Dermis microvascular lymphatic vessel endothelial cell (primary cell): ENCODE measurements at places on chromosomes 12 and 14. TPM values are rescaled to one million over a fixed set of nuclear protein-coding genes. Genes with fewer than 3 reads are reported as not detected.

GRCh38 chr12:62264706-62265105, 4.5 kb downstream of the USP15 start:
- no peak for DNase-seq

DNA sequence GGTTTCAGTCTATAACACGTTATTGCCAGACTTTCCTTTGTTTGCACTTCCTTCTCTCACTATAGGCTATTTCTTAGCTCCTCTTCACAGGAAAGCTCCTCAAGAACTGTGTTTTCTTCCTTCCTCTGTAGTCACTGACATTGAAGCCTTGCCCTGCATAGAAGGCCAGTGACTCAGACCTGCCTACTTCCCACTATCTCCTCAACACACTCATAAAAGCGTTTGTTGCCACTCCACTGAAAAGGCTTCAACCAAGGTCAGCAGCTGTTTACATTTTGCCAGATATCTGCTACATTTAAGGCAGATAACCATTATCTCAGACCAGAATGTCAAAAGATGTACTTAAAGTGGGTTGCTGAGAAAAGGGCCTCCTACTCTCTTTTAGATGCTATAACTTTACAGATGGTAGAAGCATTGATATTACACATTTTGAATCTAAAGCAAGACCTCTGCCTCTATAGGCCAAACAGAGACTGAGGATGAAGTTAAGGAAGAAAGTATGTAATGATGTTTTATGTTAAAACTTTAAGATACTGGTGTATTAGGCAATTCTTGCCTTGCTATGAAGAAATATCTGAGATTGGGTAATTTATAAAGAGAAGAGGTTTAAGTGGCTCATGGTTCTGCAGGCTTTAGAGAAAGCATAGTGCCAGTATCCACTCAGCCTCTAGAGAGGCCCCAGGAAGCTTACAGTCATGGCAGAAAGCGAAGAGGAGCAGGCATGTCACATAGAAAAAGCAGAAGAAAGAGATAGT, 233.3 kb upstream of the FLRT2 start:
- DNase-seq, result peak; percentile 72

- no peak for DNase-seq
These were observed 10.8 kb downstream of the PPFIBP1 start for GRCh38 chr12:27534765-27535161.

DNA sequence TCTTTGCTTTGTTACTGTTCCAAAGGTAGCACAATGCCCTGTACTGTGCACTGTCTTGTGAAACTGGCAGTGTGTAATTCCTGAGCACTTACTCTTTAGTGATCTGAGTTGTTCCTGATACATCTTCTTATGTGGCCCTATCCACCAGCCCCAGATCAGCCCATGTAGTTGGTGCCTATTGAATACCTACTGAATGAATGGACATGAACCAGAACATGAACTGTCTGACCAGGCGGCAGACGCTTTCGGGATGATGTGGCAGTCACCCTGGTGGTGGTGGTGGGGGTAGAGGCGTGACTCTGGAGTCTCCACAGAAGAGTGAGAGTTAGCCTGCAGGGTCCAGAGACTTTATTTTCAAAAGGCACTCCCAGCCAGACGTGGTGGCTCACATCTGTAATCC, 46.6 kb upstream of the PAPOLA start:
- no peak for DNase-seq

LIN7A gene
- 0.13 TPM in 2 replicates for total RNA-seq
